ENCODE measurements at places on chromosomes 1 and 21.

DNA sequence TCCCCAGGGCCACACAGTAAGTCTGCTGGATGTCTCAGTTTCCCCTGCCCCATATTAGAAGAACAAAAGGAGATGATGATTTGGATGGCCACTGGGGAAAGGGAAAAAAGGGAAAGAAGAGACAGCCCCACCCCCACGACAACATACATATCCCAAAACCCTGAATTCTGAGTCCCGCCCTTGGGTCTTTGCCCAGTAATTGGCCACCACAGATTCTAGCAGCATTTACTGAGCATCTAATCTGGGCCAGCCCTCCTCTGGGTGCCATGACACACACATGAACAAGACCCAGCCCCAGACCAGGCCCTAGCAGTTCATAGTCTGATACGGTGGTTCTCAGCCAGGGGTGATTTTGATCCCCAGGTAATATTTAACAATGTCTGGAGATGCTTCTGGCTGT lies 5.2 kb upstream of the TTC4 start:
- H3K4me1 ChIP-seq = peaks cover 7% of the 10 kb centered on the region
- DNase-seq = no peak
- no peak overlapping the region for H3K4me3 ChIP-seq
- no peaks in the 10 kb centered on the region for H3K27me3 ChIP-seq
- no peaks in the 10 kb centered on the region for H3K36me3 ChIP-seq

DNA sequence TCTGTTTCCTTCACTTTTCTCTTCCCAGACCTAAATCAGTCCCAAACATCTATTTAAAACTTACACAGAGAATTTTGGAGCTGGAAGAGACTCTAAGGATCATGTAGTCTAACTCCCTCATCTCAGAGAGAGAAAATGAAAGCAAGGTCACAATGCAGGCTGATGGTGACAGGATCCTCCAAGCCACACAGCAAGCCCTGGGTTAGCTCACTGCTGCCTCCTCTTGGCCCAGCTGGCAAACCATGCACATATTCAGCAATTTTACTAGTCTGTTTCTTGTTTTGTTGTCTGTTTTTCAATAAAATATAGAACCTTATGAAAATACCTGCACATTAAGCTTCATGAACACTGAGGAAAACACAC lies 27.7 kb upstream of the LY9 start:
- no peaks in the 10 kb centered on the region for H3K27me3 ChIP-seq
- DNase-seq = no peak
- no peaks in the 10 kb centered on the region for H3K36me3 ChIP-seq
- H3K27ac ChIP-seq = peak overlapping the region; percentile 15
- H3K4me3 ChIP-seq = no peak overlapping the region

DNA sequence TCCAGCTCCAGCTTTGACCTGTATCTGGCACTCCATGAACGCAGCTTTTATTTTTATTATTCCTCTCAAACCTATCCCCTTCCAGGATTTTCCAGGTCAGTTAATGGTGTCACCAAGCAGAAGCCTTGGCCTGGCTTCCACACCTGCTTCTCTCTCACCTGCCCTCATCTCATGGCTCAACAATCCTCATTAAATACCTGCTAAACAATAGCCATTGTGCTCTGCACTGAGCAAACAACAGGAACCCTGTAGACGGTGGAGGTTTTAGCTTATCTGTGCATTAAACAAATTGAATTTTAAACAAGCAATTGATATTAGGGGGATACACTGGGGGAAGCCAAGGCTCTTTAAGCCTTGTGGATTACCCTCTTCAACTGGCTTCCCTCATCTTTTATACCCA lies 15.3 kb downstream of the PYCR2 start:
- H3K27ac ChIP-seq = no peak overlapping the region
- H3K27me3 ChIP-seq = no peaks in the 10 kb centered on the region
- peaks cover 11% of the 10 kb centered on the region for H3K4me1 ChIP-seq
- DNase-seq = no peak
- H3K36me3 ChIP-seq = no peaks in the 10 kb centered on the region

GRCh38 chr1:53448241-53448841 lies 10.9 kb upstream of the DMRTB1 start:
- DNase-seq = no peak
- H3K36me3 ChIP-seq = no peaks in the 10 kb centered on the region
- no peak overlapping the region for H3K27ac ChIP-seq
- H3K27me3 ChIP-seq = no peaks in the 10 kb centered on the region
- no peak overlapping the region for H3K4me3 ChIP-seq

- DNase-seq = no peak
- H3K4me1 ChIP-seq = no peaks in the 10 kb centered on the region
- H3K27me3 ChIP-seq = no peaks in the 10 kb centered on the region
- no peaks in the 10 kb centered on the region for H3K36me3 ChIP-seq
- H3K4me3 ChIP-seq = no peak overlapping the region
Measured at GRCh38 chr1:219687779-219688178, 74.9 kb upstream of the ZC3H11B start.

GRCh38 chr21:14675774-14676530 lies 129.8 kb upstream of the SAMSN1 start:
- H3K36me3 ChIP-seq = no peaks in the 10 kb centered on the region
- H3K4me3 ChIP-seq = no peak overlapping the region
- peaks cover 22% of the 10 kb centered on the region for H3K4me1 ChIP-seq
- no peak for DNase-seq
- peak overlapping the region; percentile 13 for H3K27ac ChIP-seq

GRCh38 chr1:112371775-112372174 lies 24.2 kb upstream of the CTTNBP2NL start:
- DNase-seq = no peak
- no peaks in the 10 kb centered on the region for H3K27me3 ChIP-seq
- H3K27ac ChIP-seq = no peak overlapping the region
- no peaks in the 10 kb centered on the region for H3K36me3 ChIP-seq
- no peak overlapping the region for H3K4me3 ChIP-seq
- no peaks in the 10 kb centered on the region for H3K4me1 ChIP-seq

DNA sequence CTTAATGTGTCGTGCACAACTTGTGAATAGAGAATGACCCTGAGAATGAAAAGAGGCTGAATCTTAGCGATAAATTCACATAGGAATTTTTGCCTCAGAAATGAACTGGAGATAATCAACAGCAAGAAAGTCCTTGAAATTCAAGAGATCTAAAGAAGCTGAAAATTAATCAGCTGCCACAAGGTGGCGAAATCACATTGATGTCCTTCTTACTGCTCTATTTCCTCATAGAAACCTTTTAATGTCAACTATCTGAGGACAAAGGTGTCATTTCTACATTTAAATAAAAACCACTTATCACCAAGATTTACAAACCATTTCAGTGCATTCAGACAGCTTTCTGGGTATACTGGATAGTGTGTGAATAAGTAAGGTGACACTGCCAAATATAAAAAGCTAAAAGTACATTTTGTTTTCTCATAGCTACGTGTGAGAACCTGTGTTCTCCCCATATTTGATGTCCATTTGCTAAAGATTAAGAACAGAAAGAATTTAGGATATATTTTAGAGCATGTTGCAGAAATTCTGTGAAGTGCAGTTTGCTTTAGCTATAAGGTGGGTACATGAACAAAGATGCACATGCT lies 485.3 kb upstream of the PTBP2 start:
- H3K4me3 ChIP-seq = no peak overlapping the region
- H3K36me3 ChIP-seq = no peaks in the 10 kb centered on the region
- no peaks in the 10 kb centered on the region for H3K27me3 ChIP-seq
- H3K27ac ChIP-seq = no peak overlapping the region
- DNase-seq = no peak

DNA sequence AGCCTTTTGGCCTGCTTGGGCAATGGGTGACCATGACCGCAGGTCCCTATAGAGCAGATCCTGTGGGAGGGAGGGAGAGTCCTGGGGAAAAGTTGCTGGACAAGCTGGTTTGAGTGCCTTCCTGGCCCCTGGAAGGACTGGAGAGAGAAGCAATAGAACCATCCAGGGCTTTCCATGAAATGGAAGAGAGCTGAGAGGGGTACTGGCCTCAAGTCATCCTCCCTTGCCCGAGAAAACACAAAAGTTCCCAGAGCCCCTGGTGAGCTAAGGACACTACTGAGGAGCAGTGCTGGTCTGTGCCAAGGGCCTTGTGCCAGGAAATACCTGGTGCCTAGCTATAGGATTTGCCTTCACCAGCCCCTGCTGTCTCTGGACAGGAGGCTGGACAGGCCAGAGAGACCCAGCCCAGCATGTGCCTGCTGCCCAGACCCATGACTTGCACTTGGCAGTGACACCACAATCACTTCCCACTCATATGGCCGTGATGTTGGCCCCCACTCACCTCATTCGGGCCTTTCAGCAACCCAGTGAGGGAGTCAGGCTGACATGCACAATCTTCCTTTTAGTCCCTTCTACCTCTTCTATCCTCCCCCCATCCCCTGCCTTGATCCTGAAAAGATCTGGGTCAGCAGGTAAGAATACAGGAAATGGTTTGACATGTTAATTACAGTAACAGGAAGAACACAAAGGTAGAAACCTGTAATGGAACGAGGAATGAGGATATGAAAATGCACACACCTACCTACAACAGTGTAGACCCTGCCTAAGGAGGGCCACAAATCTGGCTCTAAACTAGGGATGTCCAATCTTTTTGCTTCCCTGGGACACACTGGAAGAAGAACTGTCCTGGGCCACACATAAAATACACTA lies 7.0 kb downstream of the SH3BP5L start:
- DNase-seq = no peak
- H3K4me1 ChIP-seq = peaks cover 79% of the 10 kb centered on the region
- peak overlapping the region; percentile 63 for H3K27ac ChIP-seq
- peaks cover 56% of the 10 kb centered on the region for H3K36me3 ChIP-seq

GRCh38 chr1:172719066-172719627 lies 60.2 kb downstream of the FASLG start:
- no peak overlapping the region for H3K4me3 ChIP-seq
- no peaks in the 10 kb centered on the region for H3K27me3 ChIP-seq
- no peaks in the 10 kb centered on the region for H3K4me1 ChIP-seq
- DNase-seq = no peak

GRCh38 chr1:205626216-205626615 lies 5.6 kb downstream of the ELK4 start:
- no peaks in the 10 kb centered on the region for H3K27me3 ChIP-seq
- H3K27ac ChIP-seq = no peak overlapping the region
- H3K4me3 ChIP-seq = no peak overlapping the region

- no peak overlapping the region for H3K27ac ChIP-seq
- H3K36me3 ChIP-seq = no peaks in the 10 kb centered on the region
- no peaks in the 10 kb centered on the region for H3K4me1 ChIP-seq
- no peak overlapping the region for H3K4me3 ChIP-seq
Measured at GRCh38 chr1:92411511-92411910, 75.2 kb downstream of the GFI1 start.

DNA sequence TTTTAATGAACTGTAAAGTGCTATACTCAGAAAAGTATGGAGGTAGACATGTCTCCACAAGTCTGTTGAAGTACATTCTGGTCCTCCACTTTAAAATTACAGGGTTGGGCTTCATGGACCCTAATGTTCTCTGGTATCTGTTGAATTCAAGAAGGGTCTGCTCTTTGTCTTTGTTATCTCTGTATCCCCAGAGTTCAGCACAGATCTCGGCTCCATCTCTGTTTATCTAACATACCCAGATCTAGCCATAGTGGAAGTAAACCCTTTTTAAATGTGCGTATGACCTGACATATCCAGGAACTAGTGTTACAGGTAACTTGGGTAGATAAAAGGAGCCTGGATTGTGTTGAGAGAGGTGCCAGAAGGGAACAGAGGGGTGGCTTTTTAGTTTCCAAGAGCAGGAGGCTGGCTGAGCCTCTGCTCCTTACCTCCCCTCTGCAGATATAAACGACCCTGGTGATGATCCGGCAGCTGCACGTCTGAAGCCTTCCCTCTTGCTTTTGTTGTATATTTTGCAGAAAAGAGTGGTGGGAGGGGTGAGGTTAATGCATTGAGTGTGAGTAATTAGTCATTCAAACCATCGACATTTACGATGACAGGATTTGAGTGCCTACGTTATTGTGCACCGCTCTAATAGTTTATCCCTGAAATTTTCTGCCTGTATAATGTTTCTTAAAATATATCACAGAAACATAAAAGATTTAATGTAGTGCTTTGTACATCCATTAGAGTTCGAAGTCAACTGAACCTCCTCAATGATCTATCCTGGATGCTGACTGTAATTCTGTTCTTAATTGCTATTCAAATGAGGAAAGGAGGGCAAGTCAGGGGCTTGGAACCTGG lies 30.8 kb downstream of the ELAVL4 start:
- H3K36me3 ChIP-seq = no peaks in the 10 kb centered on the region
- no peaks in the 10 kb centered on the region for H3K27me3 ChIP-seq
- no peak overlapping the region for H3K27ac ChIP-seq
- no peak for DNase-seq

GRCh38 chr1:234706199-234706598 lies 96.2 kb upstream of the IRF2BP2 start:
- H3K4me1 ChIP-seq = peaks cover 9% of the 10 kb centered on the region
- H3K27ac ChIP-seq = peak overlapping the region; percentile 61
- H3K4me3 ChIP-seq = no peak overlapping the region
- no peak for DNase-seq
- no peaks in the 10 kb centered on the region for H3K36me3 ChIP-seq

- H3K27me3 ChIP-seq = no peaks in the 10 kb centered on the region
- peaks cover 3% of the 10 kb centered on the region for H3K4me1 ChIP-seq
- no peak overlapping the region for H3K4me3 ChIP-seq
- no peak for DNase-seq
Measured at GRCh38 chr1:172276120-172276818, 144.2 kb upstream of the C1orf105 start.

DNA sequence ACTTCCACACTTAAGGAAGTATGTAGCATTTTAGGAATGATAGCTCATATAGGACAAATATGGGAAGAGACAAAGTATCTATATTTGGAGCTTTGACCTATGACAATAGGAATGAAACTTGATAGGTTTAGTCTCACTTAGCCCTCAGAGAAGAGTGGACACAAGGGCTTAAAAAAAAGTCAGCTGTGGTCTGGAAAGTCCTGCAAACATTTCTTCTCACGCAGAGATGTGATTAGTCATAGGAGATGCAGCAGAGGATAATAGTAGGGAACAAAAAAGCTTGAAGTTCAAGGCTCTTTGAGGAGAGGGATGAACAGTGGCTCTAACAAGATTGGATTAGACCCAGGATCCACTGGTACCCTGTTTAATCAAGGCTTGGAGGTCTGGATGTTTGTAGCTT lies 14.8 kb upstream of the RNF220 start:
- H3K27me3 ChIP-seq = peaks cover 44% of the 10 kb centered on the region
- no peak for DNase-seq
- no peaks in the 10 kb centered on the region for H3K4me1 ChIP-seq
- H3K27ac ChIP-seq = no peak overlapping the region
- no peaks in the 10 kb centered on the region for H3K36me3 ChIP-seq
- H3K4me3 ChIP-seq = no peak overlapping the region

Measured in left lung (tissue), 14 donors.